Bronchial epithelial cell (primary cell): ENCODE measurements at places on chromosomes 7 and 10. TPM values are rescaled to one million over a fixed set of nuclear protein-coding genes. Genes with fewer than 3 reads are reported as not detected.
A peak's percentile ranks its signal among the peaks of the same experiment; 100 is the strongest.

DNA sequence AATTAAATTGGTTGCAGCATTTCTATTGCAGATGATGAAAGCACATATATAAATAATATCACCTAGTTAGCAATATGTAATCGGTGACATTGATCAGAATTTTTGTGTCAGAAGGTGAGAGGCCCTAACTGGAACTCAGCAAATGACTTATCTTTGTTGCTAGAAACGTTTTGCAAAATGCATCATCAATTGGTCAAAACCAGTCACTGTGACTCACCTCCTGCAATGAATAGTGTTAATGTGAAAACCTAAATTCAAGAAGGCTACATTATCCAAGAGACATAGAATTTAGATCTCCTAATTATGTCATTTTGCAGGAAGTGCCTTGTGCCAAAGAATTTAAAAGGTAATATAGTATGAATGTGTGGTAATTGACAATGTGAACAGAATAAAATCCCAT is 9.8 kb upstream of the PNLIPRP3 start:
- peak; percentile 80 for DNase-seq

- no peak for DNase-seq
Observed at GRCh38 chr10:91589015-91589657, 43.7 kb downstream of the PPP1R3C start.

DNA sequence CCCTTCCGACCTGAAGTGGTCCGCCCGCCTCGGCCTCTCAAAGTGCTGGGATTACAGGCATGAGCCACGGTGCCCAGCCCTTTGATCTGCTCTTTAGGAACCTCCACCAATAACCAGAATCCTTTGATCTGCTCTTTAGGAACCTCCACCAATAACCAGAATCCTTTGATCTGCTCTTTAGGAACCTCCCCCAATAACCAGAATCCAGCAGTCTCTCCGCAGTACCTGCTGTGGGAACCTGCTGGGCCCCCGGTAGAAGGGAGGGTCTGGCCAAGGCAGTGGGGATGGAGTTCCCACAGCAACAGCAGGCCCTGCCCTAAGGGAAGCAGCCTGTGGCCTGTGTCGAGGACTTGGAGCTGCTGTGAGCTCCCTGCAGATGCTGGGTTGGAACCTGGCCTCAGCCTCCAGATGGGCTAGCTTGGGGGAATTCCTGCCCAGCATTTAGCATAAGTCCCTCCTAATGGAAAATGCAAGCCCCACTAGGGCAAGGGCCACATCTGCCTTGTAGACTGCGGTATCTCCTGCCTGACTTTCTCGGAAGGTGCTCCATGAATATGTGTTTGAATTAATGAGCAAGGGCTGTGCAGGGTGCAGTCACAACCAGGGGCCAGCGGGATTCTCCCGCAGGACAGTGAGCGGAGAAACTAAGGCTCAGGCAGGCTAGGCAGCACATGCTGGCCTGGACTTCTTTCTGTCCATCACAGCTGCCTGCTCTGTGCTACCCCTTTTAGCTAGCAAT is 165.8 kb downstream of the UBE2H start:
- DNase-seq: no peak

GRCh38 chr10:104150139-104150538 is 28.2 kb downstream of the SFR1 start:
- peak; percentile 13 for DNase-seq

DNA sequence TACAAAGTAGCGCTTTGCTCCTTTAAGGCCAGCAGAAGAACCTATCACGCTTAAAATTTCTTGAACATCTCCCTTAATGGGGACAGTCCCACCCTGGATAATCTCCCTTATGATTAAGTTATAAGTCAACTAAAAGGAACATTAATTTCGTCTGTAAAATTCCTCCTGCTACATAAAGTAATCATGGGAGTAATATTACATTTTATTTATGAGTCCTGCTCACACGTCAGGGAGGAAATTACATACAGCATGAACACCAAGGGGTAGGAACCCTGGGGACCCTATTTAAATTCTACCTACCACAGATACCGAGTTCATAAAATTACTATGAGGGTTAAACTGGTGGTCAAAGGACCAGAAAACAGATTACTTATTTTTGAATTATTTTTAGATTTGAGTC is 926.6 kb upstream of the MBL2 start:
- no peak for DNase-seq

GRCh38 chr7:2986561-2986960 is 57.1 kb downstream of the CARD11 start:
- no peak for DNase-seq

DNA sequence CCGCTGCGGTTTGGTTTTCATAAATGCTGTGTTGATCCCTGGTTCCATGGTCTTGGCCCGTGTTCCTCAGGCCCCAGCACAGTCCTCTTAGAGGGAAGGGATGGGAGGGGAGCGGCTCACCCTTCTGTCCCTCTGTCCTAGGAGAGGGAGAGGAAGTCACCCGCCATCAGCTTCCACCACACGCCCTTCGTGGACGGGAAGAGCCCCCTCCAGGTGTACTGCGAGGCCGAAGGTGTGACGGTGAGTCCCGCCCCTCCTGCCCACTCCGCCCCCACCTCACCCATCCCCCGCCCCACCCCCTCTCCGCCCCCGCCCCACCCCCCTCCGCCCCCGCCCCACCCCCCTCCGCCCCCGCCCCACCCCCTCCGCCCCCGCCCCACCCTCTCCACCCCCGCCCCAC is 37.5 kb upstream of the DPYSL4 start:
- DNase-seq: no peak

- DNase-seq: no peak
Observed at GRCh38 chr10:131102676-131103075, 208.8 kb downstream of the TCERG1L start.

DNA sequence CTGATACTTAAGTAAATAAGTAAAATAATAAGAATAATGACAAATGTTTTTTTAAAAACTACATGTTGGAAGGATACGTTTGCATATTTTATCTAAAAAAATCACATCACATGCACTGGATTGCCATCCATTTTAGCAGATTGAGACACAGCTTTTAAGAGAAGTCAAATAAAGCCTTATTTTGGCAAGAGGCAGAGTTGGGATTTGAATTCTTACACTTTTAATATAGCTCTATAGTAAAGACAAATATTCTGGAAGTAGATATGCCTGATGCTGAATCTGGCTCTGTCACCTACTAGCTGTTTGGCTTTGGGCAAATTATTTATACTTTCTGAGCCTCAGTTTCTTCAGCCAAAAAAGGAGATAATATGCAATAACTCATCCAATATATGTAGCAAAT is 386.4 kb downstream of the ETV1 start:
- no peak for DNase-seq

DNA sequence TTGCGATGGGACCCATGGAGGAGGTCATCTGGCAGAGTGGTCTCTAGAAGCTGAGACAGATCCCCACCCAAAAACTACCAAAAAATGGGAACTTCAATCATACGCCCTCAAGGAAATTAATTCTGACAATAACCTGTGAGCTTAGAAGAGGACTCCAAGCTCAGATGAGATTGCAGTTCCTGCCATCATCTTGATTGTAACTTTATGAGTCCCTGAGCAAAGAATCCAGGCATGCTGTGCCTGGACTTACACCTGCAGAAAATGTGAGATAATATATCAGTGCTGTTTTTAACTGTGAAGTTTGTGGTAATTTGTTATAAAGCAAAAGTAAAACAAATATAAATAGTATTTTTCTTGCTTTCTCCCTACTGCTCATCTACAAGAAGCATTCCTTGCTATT is 299.6 kb upstream of the MBL2 start:
- DNase-seq: no peak

DNA sequence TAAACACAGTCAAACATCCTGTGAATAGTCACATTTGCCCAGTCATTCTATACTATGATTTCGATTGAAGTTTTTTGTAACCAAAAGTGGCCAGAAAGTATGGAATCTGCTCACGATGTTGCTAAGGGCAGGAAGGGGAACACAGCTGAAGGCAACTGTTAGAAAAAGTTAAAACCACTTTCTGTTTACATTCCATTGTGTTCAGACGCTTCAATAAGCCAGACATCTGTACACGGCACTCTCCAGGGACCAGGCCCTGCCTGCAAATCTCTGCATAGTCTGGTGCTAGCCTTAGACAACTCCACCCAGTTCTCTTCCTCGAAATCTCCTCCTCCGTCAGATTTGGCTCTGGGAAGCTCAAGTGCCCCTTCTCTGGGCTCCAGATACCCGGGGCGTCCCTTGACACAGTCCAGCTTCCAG is 17.1 kb upstream of the TMEM120A start:
- no peak for DNase-seq

GRCh38 chr7:6567886-6568285 is 9.4 kb upstream of the ZDHHC4 start:
- DNase-seq: no peak

- DNase-seq: no peak
Observed at GRCh38 chr7:139482662-139483466, 609 bp downstream of the KLRG2 start.

DNA sequence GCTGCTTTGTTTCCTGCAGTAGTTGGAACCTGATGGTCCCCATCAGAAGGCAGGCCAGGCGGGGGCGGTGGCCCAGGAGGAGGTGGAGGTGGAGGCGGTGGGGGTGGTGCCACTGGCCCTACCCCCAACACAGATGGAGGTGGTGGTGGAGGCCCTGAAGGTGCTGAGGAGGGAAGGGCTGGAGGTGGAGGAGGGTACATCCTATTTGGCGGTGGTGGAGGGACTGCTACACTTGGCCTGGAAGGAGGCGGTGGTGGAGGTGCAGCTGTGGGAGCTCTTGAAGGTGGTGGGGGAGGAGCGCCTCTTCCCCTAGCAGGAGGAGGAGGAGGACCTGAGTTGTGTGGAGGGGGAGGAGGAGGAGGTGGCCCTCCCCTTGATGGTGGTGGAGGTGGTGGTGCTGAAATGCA is 36.8 kb downstream of the LMOD2 start:
- DNase-seq: no peak

The SPRN gene
- not detected in 2 replicates for total RNA-seq

GRCh38 chr10:73576178-73576889 is 14.8 kb downstream of the USP54 start:
- DNase-seq: peak; percentile 73

DNA sequence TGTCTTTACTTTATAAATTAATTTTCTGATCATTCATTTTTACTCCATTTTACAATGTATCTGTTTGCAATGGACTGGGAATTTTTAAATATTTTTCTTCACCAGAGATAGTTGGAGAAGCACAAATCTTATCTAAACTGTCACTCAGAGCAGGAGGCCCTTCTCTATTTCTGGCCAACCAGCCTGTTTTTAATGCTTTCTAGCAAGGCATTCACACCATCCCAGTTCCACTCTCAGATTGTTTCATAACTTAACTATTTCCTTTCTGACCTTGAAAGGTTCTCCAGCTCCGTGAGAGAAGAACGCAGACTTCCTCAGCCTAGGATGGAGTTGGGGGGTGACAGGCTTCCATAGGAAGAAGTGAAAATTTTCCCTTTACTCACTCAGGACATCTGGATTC is 155.8 kb downstream of the SKIDA1 start:
- DNase-seq: no peak

The MRPS24 gene
- total RNA-seq: 83.2 and 110 TPM in 2 replicates

The ITIH5 gene
- not detected in 2 replicates for total RNA-seq

DNA sequence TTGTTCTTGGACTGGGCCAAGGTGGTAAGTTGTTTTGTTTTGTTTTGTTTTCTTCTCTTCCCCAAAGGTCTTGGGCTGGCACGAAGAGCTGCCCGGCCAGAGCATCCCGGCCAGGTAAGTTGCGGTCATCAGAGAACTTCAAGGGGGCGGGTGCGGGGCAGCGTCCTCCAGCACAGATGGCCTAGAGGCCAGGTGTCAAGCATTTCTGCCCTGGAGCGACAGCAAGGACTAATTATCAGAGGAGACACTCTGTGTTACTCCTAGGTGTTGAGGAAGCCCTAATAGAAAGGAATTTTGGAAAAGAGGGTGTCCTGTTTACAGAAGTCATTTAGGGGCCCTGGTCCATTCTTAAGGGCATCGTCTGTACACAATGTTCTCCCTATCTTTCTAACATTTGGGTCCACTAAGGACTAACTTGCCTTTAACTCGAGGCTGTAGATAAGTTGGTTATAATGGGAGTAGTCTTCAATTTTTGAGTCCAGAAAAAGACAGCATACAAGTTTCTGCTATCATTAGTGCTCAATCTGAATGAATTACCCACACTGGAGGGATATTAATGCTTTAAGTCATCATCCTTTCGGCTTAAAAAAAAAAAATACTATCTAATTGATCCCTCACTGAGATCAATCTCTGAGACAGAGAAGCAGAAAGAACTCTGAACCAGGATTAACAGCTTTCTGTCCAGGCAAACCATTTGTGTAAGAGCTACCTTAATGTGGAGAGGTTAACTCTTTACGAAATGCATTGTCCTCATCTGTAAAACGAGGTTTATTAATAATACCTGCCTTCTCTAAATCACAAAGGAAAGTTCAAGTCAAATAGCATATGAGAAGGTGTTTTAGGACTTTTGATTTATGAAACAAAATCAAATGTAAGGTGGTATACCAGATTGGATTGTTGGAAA is 1.5 kb downstream of the ITGB8 start:
- peak; percentile 25 for DNase-seq

The TMEM229A gene
- not detected in 2 replicates for total RNA-seq

GRCh38 chr10:17693009-17693408 is 49.1 kb downstream of the STAM start:
- DNase-seq: no peak

DNA sequence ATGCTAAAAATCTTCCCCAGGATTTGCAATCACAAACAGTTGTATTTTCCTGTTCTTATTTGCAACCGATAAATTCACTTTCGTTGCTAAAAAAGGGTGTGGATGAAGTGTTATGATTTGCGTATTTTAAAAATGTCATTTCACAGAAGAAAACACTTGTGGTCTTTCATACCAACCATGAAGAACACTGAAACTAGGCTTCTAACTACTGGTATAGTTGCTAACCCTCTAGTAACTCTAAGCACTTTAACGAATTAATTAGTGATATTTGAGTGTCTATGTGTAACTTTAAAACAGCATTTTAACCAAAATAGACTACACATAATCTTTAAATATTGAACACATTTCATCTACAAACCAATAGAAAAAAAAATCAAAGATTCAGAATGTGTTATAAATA is 188.1 kb upstream of the PTN start:
- no peak for DNase-seq
